ENCODE measurements at places on chromosomes 1 and 21.

DNA sequence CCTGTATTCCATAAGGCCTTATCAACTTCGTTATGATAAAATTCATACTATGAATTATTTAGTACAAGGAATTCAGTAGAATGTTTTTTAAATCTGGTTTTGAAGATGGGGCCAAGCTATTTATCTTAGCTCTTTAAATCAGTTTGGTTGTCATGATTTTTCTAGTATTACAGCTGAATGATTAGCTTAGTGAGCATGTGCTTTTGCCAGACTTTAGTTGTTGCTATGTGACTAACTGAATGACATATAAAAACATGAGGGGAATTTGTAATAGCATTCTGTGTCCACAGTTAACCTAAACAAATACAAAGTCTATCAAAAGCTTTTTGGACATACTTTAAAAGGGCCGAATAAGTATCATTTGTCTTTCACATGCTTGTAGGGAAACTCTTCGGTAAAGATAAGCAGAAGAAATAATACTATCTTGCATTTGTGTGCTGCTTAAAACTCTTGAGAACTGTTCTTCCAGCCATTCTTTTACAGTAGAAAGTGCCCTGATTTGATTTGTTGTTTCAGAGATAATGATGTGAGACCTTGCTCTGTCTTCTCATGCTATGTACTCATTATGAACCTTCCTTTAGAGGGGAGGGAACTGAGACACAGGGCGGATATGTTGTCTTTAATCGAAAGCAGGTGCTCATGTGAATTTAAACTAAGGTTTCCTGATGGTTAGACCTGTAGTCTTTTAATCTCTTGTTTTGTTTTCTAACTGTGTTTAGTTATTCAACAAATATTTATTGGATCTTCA, 18.8 kb downstream of the NEK7 start:
- no peak for DNase-seq

DNA sequence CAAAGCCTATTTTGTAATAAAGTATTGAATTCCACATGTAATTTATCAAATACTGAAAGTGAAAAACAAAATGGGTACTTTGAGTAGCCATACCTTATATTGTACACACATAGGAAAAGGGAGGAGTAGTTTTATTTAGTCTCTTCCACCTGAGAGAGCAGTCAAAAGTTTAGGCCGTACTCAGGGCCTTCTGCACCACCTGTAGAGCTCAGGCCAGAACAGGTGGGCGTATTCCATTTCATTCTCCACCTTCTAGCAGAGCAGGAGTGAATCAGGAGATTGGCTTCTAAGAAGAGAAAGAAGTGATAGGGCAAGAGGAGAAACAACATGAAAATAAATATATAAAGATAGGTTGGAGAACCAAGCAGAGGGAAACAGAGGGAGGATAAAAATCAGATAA, 44.0 kb downstream of the TRAF5 start:
- DNase-seq = no peak

DNA sequence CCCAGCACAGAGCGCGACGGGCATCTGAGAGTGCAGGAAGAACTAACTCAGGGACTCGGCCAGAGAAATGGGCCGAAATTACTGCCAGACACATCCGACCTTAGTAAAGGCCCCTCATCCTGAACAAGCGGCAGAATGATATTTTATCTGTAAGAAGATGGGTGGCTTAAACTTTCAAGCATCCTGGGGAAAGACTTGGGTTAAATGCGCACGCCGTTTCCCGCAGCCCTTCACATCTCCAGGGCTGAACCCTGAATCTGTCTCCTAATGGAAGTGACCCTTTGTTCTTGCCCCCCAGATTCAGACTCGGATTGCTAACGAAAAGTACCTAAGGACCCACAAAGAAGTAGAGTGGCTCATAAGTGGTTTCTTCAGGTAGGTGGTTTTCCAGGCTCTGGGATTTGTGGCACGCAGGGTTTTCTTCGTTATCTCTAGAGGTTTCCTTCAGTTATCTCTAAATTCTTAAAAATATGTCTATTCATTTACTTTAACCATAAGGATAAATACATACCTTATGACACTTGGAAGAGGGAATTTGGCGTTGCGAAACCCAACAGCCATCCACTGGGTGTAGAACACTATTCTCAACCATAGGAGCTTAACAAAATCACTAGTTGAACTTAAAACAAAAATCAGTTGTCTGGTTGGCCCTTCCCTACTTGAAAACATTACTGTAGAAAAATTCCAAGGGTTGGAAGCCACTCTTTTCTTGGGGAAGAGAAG, 627 bp downstream of the RIIAD1 start:
- DNase-seq = no peak

DNA sequence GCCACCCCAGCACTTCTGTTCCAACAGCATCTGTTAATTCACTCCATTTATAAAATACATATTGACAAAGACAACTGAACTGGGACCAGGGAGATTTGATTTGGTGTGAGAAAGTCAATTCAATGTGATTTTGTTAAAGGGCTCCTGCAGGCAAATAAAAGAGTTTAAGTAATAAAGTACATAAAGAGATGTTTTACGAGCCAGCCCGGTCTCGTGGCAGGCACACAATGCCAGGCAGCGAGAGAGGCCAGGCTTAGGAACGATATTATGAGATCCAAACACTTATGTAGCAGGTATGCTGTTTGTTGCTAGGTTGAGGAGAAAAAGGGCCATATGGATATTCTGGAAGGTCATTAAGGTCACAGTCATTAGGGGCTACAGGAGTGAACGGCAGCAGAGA, 227.1 kb downstream of the KCTD3 start:
- no peak for DNase-seq

- DNase-seq = no peak
These were observed 118.7 kb upstream of the F3 start for GRCh38 chr1:94660258-94660657.

GRCh38 chr1:198054510-198054909, 102.3 kb upstream of the NEK7 start:
- no peak for DNase-seq

DNA sequence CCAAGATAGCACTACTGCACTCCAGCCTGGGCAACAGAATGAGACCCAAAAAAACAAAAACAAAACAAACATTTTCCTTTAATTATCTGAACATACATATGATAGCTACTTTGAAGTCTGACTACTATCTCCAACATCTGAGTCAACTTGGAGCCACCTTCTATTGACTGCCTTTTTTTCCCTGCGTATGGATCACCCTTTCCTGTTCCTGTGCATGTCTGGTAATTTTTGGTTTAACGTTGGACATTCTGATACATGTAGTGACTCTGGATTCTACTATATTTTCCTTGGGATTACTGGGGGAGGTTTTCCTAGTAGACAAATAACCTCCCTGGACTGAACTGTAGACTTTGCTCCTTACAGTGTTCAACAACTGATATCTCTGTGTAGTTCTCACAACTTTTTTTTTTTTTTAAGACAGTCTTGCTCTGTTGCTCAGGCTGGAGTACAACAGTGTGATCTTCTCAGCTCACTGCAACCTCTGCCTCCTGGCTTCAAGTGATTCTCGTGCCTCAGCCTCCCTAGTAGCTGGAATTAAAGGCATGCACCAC, 70.3 kb downstream of the KIAA0319L start:
- DNase-seq = no peak

DNA sequence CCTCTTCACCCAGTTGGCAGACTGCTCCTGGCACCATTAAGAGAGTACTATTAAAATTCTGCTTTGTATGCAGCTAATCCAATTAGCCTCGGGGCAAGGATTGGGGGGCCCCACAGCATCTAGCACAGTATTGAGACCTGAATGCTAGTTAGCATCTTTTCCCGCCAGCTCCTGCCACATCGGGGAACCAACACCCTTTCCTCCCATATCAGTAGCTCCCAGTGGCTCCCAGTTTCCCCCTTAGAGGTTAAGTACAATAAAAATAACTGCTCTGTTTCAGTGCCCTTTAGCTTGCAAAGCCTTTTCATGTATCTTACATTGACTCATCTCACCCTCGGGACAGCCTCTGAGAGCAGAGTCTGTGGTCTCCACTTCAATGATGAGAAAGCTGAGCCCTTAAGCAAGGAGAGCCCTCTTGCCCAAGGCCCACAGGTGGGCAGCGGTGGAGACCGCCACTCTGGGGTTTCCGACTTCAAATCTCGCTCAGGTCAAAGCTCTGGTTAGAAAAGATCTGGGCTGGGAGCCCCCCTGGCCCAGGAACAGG, 4.2 kb upstream of the PMVK start:
- no peak for DNase-seq

DNA sequence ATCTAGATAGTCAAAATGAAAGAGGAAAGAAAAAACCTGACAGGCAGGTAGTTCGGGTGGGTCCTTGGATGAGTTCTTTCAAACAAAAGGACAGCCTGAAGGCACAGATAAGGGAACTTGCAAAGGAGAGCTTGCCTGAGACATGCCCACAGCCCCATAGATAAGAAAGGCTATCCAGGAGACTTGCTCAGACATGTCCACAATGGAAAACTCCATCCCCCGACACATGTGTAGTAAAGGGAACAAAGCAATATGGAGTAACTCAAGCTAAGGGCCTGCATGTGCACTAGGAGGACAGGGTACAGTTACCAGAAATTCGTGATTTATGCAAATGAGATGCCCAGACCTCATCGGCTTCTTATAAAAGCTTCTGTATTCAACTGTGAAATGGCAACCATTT, 281.5 kb downstream of the NEGR1 start:
- DNase-seq = no peak

GRCh38 chr1:76473591-76473990, 393.7 kb upstream of the ST6GALNAC5 start:
- DNase-seq = no peak

GRCh38 chr1:223344491-223344890, 19.5 kb downstream of the SUSD4 start:
- no peak for DNase-seq

GRCh38 chr1:42674682-42675081, 7.5 kb upstream of the YBX1 start:
- DNase-seq = no peak

DNA sequence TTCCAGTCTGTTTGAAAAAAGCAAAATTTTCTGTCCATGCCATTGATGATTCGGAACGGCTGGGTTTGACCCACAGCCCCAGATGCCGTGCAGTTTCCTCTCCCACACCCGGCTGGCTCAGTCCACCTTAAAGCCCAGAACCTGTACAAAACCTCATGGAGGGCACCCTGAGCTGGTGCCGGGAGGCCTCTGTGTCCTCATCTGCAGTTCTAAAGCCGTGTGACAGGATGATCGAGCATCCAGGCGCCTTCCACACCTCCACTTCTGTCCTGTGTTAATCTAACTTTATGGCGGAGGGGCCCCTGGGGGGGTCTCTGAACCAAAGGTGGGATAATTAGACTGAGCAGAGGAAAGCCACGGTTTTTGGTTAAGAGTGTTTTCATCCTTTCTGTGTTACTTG, 49.6 kb downstream of the SLC37A1 start:
- DNase-seq = no peak

DNA sequence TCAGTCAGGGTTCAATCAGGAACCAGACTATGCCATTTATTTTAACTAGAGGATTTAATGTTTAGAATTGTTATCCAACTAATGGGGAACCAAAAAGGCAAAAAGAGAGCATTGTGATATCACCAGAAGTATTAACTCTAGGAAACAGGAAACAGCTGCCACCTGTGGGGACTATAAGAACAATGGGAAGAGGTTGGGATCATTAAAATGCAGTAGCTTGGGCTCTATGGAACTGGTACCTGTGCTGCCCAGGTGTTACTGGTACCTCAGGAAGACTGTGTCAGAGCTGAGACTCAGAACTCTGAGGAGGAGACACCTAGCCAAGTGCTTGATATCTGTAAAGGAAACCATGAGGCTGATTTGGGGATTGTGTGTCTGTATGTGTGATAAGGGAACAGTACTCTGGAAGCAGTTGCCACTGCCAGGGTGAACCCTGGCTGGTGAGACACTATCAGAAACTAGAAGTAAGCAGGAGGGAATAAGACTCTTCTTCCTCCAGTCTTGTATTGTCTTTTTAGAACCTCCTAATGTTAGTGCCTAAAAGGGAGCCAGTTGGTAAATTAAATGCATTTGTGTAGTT, 49.4 kb downstream of the MAN1A2 start:
- no peak for DNase-seq

- DNase-seq = no peak
These were observed 24.6 kb downstream of the CR1L start for GRCh38 chr1:207669528-207670009.

DNA sequence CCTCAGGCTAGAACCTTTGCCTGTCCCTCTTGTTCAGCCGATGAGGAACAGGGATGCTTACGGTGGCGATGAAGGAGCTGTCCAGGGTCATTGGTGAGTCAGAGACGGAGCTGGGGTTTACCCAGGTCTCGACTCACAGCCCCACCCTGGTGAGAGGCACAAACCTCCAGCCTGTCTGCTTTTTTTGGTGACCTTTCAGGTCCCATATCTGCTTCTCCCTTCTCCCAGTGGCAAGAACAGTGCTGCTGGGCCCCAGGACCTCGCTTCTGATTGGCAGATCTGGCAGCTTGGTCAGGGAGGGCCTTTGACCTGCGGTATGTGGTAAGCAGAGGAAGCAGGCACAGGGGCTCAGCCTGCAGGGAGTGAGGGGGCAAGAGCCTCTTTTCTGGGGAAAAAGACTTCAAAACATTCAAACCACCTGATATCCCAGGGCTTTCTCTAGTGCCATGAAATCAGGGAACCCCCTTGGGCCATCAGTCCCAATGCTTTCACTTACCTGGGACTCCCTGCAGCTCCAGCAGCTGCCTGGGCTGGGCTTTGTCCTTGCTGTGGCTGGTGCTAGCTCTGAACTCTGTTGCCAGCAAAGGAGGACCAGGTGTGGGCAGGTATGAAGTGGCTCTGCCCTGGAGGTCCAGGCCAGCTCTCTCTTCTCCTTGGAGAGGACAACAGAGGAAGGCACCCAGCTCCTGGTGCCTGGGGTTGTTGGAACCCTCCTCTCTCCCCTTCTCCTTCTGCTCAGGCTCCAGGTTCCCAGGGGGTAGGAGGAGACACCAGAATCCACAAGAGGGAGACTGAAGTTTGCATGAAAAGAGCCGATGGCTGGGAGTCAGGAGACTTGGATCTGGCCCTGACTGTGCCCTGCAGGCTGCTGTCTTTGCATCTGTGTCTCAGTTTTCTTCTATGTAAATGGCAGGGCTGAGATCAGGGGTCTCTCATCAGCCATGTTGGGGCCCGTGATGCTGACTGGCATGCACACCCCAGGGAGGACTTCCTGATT, 41.4 kb downstream of the TRIM62 start:
- DNase-seq = no peak

- no peak for DNase-seq
These were observed 5.4 kb downstream of the FOXO6 start for GRCh38 chr1:41366455-41367287.

Data from kidney epithelial cell (primary cell).